Pancreas (tissue), 10 donors: ENCODE measurements at places on chromosomes 4 and X.

DNA sequence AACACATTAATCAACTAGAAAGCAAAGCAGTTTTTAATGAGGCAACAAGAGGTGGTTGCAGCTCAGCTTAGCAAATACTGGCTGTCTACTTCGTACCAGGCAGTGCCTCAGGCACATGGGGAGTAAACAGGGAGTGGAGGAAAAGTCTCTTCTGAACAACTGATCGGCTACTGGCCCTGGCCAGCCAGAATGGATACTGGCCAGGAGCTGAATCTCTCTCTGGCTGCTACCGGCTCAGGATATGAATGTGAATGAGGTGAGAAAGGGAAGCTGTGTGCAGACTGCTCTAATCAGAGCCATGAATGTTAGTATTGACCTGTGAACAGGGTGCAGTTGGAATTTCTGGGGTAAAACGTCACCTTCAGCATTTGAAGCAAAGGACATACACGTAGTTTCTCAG lies 77.3 kb downstream of the STK32B start:
- no peak for DNase-seq

DNA sequence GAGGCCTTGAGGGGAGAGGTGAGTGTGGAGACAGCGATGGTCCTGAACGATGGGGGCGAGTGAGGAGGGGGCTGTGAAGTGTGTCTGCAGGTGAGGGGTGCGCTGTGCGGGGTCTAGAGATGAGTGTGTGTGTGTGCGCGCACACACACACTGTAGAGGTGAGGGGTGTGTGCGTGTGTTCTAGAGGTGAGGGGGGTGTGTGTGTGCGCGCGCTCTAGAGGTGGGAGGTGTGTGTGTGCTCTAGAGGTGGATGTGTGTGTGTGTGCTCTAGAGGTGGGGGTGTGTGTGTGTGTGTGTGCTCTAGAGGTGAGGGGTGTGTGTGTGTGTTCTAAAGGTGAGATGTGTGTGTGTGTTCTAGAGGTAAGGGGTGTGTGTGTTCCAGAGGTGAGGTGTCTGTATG lies 574 bp downstream of the BST1 start:
- DNase-seq, result no peak

DNA sequence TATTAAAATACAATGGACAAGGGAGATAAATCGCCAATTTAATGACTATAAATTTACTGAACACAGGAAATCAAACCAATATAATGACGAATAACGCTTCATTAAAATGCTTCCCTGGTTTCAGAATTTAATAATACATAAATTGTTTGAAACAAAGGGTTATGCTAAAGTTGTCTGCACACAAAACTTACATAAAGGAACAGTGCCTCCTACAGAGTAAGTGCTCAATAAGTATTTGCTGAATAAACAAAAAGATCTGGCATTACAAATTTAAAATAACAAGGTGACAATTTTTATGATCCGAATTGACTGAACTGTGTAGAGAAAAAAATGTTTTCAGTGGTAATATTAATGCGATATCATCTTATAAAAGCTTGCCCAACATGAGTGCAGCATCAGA lies 69.6 kb downstream of the NOCT start:
- DNase-seq, result no peak

- DNase-seq, result peak; percentile 70
Observed at GRCh38 chrX:7132335-7133049, 15.0 kb upstream of the STS start.

- no peak for DNase-seq
Observed at GRCh38 chr4:71380788-71381187, 42.0 kb downstream of the SLC4A4 start.

DNA sequence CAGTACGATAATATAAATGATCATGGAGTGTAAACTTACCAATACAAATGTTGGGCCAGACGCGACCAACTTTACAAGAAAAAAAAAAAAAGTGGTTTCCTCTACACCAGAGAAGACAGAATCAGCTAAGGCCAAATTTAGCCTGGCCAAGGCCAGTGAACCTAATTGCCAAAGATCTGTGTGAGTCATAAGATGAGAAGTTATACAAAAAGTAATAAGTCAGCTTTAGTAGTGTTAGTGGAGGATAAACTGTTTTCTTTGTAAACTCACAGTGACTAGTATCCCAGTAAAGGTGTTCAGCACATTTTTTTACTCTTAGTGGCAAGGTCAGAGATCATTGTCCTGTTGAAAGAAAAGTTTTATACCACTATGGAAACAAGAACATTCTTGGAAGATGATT lies 531.4 kb upstream of the TECRL start:
- DNase-seq, result no peak

DNA sequence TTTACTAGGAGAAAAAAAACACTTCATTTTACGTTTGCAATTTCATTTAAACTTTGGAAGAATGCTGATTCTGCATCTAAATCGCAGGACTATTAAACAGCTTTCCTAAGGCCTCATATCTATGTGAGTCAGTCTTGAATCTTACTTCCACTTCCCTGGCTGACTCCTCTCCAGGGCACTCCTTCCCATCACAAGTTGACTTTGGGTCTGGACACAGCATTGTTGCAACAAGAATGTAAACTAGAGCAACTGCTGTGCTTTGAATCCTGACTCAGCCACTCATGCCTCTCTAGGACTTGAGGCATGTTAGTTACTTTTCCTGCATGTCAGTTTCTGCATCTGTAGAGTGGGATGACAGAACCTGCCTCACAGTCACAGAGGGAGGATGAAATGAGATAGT lies 413.8 kb downstream of the FAT4 start:
- DNase-seq, result no peak

GRCh38 chr4:75722417-75722816 lies 2.0 kb upstream of the USO1 start:
- DNase-seq, result no peak

- no peak for DNase-seq
Observed at GRCh38 chrX:142036116-142036515, 132.4 kb downstream of the MAGEC1 start.

DNA sequence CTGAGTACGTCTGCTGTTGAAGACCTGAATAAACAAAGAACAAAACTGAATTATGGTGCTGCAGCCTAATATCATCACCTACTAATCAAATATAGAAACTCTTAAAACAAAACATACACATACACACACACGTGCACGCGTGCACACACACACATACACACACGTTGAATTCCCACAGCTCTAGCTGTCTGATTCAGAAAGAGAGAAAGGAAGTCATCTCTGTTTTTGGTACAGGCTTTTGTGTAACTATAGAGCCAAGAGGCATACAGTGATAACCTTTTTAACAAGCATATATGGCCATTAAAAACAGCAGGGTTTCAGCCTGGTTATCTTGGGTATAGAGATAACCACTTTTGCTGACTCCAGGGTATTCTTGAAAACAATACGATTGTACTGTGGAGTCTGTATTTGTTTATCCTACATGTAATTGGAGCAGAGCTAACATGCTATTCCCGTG lies 823.2 kb downstream of the CCSER1 start:
- no peak for DNase-seq

- no peak for DNase-seq
Observed at GRCh38 chr4:54473798-54474197, 184.0 kb upstream of the KIT start.

DNA sequence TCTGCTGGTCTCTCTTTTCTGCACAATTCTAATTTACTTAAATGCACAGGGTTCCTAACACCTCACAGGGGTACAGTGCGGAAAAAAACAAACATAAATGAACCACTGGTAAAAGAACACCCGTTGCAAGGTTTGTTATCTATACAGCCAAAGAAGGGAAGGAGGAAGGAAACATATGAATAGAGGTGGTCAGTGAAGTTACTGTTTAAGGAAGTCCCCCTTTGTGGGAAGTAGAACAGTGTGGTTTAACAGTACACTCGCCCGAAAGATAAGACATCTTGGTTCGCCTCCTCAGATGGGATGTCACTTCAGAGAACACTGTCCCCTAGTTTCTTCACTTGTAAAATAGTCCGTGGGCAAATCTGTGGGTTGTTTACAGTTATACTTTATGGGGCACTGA lies 57.5 kb downstream of the TEC start:
- DNase-seq, result no peak

- no peak for DNase-seq
Observed at GRCh38 chr4:168955674-168956073, 54.4 kb downstream of the CBR4 start.

DNA sequence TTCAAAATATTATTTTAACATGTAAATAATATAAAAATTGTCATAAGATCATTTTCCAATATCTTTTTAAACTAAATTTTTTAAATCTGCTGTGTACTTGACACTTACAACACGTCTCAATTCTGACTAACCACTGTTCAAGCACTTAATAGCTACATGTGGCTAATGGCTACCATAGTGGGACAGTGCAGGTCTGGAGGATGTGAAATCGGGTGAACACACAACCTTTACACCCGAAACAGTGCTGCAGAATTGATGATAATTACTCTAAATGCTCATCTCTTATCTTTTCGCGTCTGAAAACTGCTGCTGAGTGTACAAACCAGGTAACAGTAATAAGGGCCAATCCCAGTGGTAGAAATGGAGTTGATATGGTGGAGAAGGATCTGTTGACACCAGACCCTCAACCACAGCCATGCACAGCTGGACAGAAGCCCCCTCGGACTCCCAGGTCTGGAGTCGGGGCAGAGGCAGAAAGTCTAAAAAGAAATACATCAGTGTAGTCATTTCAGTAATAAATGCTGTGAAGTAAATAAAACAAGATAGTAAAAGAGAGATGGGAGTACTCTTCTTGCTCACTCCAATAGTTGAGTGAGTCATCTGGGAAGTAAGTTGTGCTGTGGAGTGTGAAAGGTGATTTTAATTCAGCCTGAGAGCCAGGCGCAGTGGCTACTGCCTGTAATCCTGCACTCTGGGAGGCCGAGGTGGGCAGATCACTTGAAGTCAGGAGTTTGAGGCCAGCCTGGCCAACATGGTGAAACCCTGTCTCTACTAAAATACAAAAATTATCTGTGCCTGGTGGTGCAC lies 150.0 kb downstream of the CBR4 start:
- no peak for DNase-seq

DNA sequence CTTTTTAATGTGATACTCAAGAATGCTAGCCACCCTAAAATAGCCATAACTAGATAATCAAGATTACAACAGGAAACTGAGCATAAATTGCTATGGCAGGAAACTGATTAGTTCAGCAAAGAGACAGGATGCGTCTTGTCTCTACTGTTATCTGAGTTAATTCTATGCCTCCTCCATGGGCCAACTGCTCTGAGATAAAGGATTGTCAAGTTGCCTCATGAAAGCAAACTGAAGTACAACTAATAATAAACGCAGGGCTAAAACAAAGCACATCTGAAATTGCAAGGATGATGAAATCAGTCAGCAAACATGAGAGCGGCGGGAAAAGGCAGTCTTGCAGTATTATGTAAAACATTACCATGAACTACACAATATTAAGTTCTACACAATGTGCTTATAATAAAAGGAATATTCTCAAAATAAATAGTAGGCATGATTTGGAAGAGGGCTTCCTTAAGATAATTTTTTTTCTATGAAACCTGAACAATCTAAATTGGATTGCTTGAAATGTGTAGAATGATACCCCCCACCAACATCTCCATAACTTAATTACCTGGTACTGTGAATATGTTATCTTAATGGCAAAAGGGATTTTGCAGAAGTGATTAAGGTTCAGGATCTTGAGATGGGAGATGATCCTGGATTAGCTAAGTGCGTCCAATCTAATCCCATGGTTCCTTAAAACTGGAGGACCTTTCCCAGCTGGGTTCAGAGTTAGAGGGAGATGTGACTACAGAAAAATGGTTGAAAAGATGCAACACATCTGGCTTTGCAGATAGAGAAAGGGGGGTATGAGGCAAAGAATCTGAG lies 65.9 kb downstream of the ANTXR2 start:
- DNase-seq, result no peak

DNA sequence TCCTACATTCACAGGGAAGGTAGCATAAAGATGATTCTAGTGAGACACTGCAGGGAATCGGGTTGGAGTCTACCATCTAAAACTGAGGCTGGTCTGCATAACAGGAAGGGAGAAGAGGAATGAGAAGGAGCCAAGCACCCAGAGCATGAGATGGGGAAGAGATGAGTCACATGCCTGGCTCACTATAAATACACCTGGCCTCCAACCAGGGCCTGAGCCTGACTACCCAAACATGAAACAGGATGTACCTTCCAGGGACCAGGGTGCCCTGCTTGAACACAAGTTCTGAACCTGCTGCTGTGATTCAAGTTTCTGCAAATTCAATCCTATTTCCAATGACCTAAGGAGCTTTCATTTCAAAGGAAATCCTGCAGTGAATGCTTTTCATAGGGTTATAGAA lies 24.9 kb downstream of the CD99L2 start:
- DNase-seq, result peak; percentile 34

DNA sequence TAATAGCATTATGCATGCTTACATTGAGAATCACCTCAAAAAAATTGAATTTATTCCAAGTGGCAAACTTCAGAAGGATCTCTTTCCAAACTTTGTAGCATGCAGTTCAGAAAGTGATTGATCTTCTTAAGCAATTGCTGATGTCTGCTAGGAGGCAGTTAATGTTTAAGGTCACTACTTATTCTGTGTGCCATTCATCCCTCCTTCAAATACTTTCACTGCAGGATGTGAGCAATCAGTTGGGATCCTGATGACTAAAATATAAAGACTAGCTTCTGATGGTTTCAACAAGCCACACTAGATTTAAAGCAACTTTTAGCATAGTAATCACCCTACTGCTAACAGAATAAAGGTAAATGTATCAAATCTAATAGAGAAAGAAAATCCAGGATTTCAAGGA lies 414.1 kb downstream of the ADGRL3 start:
- no peak for DNase-seq

DNA sequence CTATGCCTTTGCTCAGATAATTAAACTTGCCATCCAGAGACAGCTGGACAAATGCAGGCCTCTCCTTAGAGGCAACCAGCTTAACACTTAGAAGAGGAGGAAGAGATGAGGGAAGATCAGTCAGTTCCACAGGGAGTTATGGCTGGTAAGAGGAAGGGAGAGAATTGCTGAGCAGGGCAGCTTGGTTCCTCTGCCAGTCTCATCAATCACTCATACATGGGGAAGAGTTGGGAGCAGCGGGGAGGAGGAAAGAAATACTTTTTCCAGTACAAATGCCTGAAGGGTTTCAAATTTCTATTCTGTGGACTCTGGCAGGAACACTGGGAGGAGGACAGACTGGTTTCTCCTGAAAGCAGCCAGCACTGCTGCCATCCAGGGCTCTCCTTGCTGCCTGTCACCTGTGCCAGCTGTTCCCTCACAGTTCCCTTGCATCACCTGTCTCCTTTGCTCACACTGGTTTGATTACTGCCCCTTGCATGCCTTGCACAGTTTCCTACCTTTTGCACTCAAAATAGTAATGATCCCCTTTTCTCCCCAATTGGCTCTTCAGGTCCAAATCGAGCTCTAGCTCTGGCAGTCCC lies 59.5 kb downstream of the PGRMC2 start:
- DNase-seq, result no peak

GRCh38 chr4:184066584-184067300 lies 150.9 kb downstream of the ENPP6 start:
- no peak for DNase-seq

- no peak for DNase-seq
Observed at GRCh38 chr4:22487328-22487727, 28.5 kb downstream of the ADGRA3 start.
